Hepatic stellate cell (primary cell): ENCODE measurements at places on chromosomes 1 and 21.

DNA sequence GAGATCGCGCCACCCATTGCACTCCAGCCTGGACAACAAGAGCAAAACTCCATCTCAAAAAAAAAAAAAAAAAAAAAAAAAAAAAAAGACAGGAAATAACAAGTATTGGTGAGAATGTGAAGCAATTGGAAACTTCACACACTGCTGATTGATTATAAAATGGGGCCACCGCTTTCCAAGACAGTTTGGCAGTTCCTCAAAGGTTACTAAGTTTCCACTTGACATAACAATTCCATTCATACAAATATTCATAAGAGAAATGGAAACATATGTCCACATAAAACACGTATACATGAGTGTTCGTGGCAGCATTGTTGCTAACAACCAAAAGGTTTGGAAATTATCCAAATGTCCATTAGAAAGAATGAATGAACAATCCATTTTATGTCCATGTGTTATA lies 26.3 kb downstream of the USP24 start:
- DNase-seq: no peak

DNA sequence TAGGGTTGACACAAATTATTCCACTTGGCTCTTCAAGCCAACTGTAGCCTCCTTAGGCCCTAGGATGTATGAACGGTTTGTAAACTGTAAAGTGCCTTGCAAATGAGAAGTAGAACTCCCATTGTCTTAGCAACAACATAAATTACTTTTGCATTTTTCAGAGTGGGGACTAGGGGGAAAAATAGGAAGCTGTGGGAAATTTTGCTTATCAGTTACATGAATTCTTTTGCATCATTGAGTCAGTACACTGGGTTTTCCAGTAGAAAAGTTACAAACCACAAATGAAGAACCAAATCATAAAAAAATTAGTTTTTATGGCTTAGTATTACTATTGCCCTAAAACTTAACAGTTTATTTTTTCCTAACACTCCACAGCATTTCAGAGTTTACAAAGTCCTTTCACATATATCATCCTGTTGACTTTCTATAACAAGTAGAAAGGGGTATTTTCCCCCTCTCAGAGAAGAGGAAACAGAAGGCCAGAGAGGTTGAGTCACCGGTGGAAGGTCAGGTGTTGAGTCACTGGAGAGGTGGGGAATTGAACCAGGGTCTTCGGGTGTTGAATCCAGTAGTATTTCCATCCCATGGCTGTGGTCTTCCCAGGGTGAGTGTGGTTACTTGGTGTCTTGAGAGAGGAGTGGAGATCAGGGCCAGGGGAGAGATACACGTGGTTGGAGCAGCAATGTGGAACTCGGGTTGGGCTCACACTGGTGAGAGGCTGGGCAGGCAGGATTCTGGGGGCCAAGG lies 71.9 kb upstream of the USP24 start:
- no peak for DNase-seq

DNA sequence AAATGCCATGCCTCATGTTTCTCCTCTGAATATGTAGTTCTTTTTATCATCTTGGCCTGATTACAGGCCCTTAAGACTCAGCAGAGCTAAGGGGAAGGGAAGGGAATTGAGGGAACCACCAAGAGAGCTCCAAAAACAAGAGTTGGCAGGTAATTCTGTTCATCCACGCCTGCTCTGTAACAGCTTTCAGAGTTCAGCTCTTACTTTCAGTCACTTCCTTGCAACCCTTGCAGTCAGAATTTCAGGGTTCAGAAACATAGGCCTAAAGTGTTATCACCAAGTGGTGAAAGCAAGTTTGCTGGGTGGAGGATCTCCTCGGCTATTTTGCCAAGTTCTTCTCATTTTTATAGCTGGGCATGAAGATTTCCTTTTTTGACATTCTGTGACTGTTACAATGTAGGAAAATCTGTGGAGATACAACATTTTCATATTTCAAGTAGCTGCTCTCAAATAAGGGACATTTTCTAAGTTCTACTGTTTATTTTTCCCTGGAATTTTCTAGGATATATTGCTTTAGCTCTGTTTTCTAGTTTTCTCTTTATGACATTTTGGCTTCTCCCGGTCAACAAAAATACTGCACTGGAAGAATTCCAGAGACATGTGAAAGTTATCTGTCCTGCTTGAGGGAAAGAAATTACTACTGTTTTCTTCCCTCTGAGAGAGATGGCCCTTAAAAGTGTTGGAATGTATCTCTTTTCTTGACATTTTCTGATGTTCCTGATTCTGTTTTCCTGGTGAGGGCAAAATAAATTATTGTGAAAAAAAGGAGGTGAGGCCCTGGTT lies 251.8 kb upstream of the ST6GALNAC5 start:
- no peak for DNase-seq

- DNase-seq: no peak
Measured at GRCh38 chr21:28602546-28602945, 390.1 kb downstream of the LTN1 start.

DNA sequence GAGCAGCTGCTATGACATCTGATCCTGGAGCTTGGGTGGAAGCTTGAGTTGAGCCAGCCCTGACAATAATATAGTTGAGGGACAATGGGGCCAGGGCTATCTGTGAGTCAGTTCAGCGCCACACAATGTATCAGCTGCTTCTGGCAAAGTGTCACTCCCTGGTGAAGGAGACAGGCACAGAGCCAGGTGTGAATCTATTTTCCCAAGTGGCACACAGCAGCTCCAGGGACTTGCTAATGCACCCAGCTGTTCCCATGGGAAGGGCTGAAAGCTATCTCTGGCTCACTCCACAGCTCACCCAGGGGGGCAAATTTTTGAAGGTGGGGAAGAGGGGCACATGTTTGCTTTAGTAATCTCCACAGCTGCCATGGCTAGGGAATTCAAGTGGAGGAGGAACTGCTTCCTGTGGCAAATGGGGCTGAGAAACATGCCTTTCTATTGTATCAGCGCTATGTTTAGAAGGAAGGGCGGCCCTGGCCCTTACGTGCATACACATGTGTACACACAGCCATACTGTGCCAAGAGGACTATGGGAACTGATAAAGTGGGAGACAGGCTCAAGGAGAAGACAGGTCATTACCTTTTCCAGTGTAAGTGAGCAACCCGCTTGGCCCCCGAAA lies 2.2 kb downstream of the CYB5R1 start:
- peak; percentile 38 for DNase-seq

GRCh38 chr1:42552636-42553035 lies 89.5 kb downstream of the CCDC30 start:
- no peak for DNase-seq

GRCh38 chr1:165254376-165254775 lies 102.1 kb downstream of the LMX1A start:
- no peak for DNase-seq

- DNase-seq: peak; percentile 35
Measured at GRCh38 chr1:100539836-100540536, 2.0 kb downstream of the GPR88 start.

- peak; percentile 87 for DNase-seq
Measured at GRCh38 chr1:201559679-201560162, 20.8 kb downstream of the NAV1 start.

- DNase-seq: no peak
Measured at GRCh38 chr1:171716616-171717015, 25.2 kb downstream of the VAMP4 start.

GRCh38 chr1:228074954-228075730 lies 7.4 kb upstream of the ARF1 start:
- no peak for DNase-seq

DNA sequence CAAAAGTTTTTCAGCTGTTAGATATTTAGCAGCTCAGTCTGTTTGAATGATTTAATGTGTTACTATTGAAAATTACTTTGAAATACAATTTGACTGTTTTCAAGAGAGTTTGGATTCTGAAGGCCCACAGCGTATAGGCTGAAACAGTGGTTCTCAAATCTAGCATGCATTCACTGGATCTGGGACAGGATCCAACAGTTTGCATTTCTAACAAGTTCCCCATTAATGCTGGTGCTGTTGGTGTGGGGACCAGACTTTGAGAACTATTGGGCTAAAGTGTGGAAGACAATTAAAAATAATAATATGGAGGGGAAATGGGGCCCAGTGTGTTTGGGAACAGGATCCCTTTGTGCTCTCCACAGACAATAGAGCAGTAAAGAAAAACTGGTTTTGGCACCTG lies 31.9 kb downstream of the ITSN1 start:
- DNase-seq: no peak

GRCh38 chr1:119784191-119784781 lies 15.6 kb upstream of the HMGCS2 start:
- no peak for DNase-seq

DNA sequence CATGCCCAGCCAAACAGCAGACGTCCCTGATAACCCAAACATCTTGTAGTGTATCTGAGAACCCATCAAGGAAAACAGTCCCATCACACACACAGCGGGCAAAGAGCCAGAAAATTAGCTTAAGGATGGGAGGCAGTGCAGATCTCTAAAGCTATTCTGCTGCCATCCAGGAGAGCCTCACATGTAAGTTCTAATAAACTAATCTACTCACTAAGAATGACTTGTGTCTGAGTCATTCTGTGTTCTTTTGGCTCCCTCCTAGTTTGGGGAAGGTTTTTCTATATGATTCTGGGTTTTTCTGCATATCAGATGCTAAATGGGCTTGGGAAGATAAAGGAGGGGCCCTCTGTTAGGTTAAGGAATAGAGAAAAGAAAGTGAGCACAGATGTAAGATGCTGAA lies 162.8 kb downstream of the HUNK start:
- DNase-seq: no peak

GRCh38 chr21:38773099-38774061 lies 32.3 kb upstream of the ETS2 start:
- peak; percentile 81 for DNase-seq

DNA sequence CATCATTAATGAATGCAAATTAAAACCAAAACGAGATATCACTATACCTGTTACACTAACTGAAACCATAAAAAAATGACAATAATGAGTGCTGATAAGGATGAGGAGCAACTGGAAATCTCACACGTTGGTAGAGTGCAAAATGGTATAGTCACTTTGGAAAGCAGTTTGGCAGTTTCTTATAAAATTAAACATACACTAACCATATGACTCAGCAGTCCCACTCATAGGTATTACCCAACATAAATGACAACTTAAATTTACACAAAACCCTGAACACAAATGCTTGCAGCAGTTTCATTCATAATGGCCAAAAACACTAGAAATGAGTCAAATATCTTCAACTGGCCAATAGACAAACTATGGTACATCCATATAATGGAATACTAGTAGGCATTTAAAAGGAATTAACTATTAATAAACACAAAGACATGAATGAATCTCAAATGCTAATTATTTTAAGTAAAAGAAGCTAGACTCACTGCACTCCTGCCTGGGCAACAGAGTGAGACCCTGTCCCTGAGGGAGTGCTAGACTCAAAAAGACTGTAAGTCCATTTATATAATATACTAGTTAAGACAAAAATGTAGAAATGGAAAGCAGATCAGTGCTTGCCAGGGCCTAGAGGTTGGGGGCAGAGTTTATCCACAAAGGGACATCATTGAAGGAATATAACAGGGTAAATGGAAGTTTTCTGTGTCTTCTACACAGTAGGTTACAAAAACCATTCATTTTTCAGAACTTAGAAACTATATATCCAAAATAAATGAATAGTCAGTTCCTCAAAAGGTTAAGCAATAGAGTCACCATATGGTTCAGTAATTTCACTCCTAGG lies 77.4 kb downstream of the EIF4G3 start:
- DNase-seq: no peak

GRCh38 chr1:212916481-212917133 lies 33.7 kb upstream of the VASH2 start:
- DNase-seq: peak; percentile 14

DNA sequence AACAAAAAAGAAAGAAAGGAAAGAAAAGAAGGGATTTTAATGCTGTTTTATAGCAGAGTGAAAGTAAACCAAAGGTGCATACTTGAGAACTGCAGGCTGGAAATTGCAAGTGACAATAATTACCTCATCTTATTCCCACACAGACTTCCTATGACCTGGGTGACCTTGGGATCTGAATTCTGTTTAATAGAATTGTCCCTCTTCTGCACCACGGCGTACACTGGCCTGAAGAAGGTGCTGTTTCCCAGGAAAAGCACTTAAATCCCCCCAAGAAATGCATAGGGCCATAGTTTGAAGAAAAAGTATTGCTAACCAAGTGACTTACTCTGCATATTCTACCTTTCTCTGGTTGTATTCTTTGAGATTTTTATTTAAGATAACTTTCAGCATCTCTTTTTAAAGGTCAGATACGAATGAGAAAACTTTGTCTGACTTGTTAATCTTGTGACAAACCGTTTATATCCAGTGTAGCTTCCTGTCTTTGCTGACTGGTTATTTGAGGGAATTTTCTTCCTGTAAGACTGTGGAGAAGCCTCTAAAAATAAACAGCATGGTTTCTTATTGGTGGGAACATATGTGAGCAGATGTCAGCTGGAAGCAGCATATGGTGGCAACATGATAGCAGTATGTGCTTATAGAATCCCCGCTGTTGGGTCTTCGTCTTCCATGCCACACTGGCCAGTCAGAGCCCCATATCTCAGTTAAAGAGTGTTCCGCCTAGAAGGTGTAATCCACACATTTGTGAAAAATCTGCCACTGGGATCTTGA lies 16.3 kb downstream of the TGFB2 start:
- no peak for DNase-seq

- no peak for DNase-seq
Measured at GRCh38 chr1:14363036-14363590, 235.4 kb upstream of the KAZN start.
